ENCODE measurements at places on chromosomes 4 and X.

GRCh38 chr4:156100651-156101050 lies 147.0 kb upstream of the CTSO start:
- no peak for DNase-seq

GRCh38 chr4:134663742-134664141 lies 462.2 kb upstream of the PABPC4L start:
- DNase-seq: no peak

DNA sequence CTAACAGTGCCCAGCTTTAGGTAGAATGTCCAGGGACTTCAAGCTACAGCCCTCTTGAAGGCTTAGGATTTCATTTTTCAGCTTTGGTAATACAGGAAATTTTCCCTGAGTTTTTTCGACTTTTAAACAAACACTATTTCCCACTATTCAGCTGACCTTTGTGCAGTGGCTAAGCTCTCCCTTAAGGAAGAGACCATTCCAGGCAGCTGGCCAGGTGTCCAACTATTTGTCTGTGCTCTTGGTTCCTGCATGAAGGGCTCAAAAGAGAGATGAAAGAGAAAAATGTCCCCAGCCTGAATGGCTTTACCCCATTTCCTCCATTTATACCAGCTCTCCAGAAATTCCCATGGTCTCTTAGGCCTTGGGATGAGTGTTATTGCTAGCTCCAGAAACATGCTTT lies 111.9 kb upstream of the KLF8 start:
- DNase-seq: no peak

GRCh38 chr4:88093874-88094273 lies 64.6 kb downstream of the ABCG2 start:
- no peak for DNase-seq

DNA sequence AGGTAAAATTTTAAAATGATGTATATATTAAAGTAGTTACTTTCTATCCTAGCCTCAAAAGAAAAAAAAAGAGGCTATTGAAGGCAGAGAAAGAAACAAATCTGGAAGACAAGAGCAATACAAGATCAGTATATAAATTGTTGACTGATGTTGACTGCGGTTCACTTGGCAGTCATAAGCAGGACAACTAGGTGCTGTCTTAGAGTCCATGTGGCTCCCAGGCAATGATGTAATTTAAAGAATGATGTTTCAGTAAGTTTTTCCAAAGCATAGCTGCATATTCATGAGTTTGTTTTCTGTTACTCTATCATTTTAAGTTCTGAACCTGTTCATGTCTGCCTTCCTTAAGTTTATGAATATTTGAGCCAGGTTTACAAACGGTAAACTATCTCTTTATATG lies 630.2 kb downstream of the FAT4 start:
- DNase-seq: no peak

- no peak for DNase-seq
Measured at GRCh38 chrX:7068939-7069367, 78.6 kb upstream of the STS start.

GRCh38 chrX:105552395-105552794 lies 269.9 kb upstream of the NRK start:
- DNase-seq: no peak

GRCh38 chr4:7828011-7828720 lies 111.5 kb downstream of the AFAP1 start:
- peak; percentile 14 for DNase-seq

- no peak for DNase-seq
Measured at GRCh38 chr4:112213091-112213490, 18.5 kb upstream of the AP1AR start.

DNA sequence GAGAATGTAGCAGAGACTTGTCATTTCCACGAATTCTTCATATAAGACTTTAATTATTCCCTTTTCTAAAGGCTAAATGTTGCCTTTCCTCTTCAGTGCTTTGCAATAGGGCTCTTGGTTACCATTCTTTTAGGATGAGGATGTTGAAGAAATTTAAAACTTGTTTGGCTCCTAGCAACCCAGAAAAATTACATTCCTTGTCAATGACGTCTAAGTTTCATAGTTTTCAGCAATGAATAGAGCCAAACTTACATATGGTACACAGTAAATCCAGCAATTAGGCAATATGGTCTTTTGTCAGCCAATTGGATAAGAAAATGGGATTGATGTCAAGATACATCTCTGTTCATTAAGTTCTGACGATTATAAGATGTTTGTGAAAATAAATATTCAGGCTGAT lies 1639.6 kb upstream of the PCDH10 start:
- DNase-seq: no peak

- DNase-seq: no peak
Measured at GRCh38 chr4:141207961-141208360, 12.7 kb upstream of the ZNF330 start.

DNA sequence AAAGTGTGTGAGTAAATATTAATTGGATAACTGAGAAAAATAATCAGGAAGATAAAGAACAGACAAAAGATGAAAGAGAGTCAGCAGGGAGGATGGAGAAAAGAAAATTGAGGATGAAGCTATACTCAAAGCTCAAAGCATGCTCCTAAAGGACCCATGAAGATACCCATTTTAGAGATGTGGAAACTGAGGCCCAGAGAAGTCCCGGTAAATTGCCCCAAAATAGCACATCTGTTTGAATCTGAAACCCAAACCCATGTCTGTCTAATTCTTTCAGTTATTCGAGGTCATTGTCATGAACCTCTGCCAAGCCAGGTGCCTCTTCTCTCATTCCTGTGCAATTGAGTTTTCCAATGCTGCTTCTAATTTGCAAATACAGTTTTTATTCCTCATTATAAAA lies 29.6 kb upstream of the MSX1 start:
- no peak for DNase-seq

DNA sequence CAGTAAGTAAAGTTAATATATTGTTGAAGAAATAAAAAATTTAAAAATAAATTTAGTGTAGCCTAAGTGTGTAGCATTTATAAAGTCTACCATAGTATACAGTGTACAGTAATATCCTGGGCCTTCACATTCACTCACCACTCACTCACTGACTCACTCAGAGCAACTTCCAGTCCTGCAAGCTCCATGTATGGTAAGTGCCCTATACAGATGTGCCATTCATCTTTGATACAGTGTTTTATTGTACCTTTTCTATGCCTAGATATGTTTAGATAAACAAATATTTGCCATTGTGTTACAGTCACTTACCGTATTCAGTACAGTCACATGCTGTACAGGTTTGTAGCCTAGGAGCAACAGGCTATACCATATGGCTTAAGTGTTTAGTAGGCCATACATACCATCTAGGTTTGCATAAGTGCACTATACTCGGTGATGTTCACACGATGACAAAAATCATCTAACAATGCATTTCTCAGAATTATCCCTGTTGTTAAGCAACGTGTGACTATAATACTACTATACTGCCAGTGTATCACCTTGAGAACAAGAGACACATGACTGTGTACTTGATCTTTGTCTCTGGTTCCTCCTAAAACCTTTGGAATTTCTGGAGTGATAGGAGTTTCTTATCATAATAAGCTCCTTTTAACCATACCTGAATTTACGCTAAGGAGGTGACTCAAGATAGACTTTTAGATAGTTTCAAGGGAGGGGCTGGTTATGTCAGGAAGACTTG lies 25.8 kb upstream of the SEPTIN11 start:
- no peak for DNase-seq

GRCh38 chrX:8089141-8089540 lies 81.9 kb downstream of the VCX2 start:
- no peak for DNase-seq

GRCh38 chrX:153871451-153871850 lies 14.5 kb downstream of the L1CAM start:
- no peak for DNase-seq

GRCh38 chr4:89929425-89930159 lies 34.9 kb downstream of the MMRN1 start:
- no peak for DNase-seq

GRCh38 chr4:15891312-15891711 lies 47.2 kb downstream of the FGFBP1 start:
- no peak for DNase-seq

DNA sequence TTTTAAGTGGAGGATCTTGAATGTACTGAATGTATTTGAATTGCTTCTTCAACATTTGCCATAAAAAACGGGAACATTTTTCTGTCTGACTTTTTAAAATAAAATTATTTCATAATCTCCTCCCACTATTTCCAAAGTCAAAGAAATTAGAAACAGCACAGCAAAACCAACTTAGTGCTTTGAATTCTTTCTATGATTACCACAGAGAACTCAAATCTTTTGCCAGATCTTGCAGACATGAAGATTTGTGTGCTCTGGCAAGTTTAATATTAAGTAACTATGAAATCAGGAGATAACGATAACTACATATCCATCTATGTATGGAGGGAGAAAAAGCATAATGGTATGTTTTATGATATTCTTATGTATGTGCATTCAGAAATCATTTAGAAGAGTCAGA lies 982.2 kb downstream of the PCDH7 start:
- no peak for DNase-seq

- no peak for DNase-seq
Measured at GRCh38 chr4:107896158-107896645, 35.1 kb upstream of the CYP2U1 start.

GRCh38 chr4:101584306-101584705 lies 206.2 kb upstream of the BANK1 start:
- DNase-seq: no peak

DNA sequence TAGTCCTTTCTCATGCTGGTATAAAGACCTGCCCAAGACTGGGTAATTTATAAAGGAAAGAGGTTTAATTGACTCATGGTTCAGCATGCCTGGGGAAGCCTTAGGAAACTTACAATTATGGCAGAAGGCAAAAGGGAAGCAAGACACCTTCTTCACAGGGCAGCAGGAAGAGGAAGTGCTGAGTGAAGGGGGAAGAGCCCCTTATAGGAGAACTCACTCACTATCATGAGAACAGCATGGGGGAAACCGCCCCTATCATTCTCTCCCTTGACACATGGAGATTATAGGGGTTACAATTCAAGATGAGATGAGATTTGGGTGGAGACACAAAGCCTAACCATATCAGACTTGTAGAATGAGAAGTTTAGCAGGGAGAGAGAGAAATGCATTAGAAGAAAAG lies 373.3 kb upstream of the DIAPH2 start:
- DNase-seq: no peak

GRCh38 chr4:170497112-170497511 lies 407.4 kb upstream of the AADAT start:
- DNase-seq: no peak

GRCh38 chr4:24477919-24478318 lies 106.4 kb downstream of the DHX15 start:
- DNase-seq: no peak

DNA sequence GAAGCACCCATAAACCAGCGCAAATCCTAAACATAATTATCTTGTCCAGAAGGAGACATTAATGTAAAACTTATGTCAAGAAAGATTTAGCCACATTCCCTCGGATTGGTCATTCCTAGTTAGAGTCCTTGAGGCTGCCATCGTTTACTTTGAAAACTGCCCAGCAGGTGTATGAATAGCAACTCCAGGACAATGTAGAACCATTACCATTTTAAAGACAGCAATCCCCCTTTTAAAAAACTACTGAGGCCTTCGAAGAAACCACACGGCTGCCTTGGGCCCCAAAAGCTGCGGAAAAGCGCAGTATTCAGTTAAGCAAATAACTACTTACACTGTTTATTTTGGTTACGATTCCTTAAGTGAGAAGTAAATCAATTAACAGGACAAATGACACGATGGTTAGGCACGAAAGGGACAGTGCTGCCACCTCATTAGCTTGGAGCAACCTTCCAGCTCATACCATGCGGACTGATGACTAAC lies 822 bp upstream of the SGMS2 start:
- no peak for DNase-seq

- no peak for DNase-seq
Measured at GRCh38 chr4:2132438-2132837, 73.3 kb downstream of the NAT8L start.

DNA sequence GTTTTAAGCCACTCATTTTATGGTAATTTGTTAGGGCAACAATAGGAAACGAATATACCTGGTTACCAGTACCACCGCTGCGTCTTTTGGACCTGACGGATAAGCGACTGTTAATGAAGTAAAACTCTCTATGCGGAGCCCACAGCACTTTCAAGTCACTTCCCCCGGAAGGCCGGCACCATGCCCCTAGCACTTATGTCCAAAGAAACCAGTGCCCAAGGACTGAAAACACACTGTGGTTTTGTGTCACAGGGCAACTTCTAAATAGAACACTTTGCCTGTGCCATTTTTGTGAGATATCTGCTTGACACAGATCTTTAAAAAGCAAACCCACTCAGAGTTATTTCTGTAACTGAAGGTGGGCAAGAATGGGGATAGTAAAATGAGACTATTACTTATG lies 22.7 kb downstream of the SH3KBP1 start:
- no peak for DNase-seq

DNA sequence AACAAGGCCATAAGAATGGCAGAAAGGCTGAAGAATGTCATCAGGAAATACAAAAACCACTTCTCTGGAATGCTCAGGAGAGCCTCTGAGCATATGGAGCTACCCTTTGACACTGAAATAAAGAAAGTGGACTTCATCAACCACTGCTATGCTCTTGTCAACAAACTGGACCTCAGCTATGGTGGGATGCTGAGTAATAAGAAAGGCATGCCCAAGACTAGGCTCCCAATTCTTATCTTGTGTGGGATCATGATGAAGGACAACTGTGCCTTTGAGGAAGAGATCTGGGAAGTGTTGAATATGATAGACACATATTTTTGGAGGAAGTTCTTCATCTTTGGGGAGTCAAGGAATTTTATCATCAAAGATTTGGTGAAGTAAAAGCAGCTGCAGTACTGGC lies 86.9 kb upstream of the MAGEB16 start:
- DNase-seq: no peak
